ENCODE measurements at places on chromosomes 16 and 17.

GRCh38 chr16:2148714-2149629 lies 547 bp downstream of the RAB26 start:
- DNase-seq, result no peak

GRCh38 chr17:39011907-39012468 lies 44.8 kb upstream of the FBXO47 start:
- DNase-seq, result no peak

- no peak for DNase-seq
These were observed 22.5 kb downstream of the STAT5A start for GRCh38 chr17:42310787-42311215.

GRCh38 chr16:82357237-82357636 lies 187.2 kb upstream of the MPHOSPH6 start:
- DNase-seq, result no peak

GRCh38 chr17:76868176-76868668 lies at the start of gene MGAT5B:
TSS of gene MGAT5B (plus strand) at chr17:76868404. CDS start at chr17:76869030, 626 bp downstream.
- peak; percentile 70 for DNase-seq

DNA sequence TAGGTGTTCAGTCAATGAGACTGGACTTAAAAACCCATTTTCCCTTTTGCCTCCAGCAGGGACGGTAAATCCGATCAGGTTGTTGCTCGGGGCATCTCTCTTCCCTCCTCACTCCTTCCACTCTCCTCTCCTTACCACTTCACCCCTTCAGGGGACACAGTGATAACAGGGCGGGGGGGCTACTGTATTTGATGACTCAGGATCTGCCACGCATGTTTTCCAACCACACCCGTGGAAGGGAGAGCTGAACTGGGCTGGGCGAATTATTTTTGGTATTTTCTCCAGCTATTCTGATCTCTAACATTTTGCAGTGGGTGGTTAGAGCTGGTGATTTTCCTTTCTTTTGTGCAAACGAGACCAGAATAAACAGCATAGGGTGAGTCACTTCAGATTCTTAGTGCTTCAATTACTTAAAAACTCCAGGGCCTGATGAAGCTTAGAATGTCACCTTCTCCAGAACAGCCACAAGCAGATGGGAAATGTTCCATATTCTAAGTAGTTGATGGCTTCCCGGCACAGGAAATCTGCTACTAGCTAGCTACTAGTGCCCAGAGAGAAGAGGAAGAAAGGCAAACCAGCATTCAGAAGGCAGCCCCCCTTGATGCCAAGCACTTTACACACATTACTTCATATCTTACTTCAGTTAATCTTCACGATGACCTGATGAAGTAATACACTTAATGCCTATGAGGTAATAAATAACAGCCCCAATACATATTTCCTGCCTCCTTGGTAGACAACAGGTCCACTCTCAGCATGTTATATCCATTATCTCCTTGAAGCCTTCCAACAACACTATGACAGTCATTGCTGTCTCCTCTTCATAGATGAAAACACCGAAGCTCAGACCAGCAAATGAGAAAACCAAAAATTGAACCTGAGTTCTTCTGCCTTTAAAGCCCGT lies 74.1 kb downstream of the ASIC2 start:
- no peak for DNase-seq

GRCh38 chr16:19113577-19114358 lies at the start of gene ITPRIPL2:
TSS of gene ITPRIPL2 (plus strand) at chr16:19113964. CDS start at chr16:19114462, 498 bp downstream.
- no peak for DNase-seq

DNA sequence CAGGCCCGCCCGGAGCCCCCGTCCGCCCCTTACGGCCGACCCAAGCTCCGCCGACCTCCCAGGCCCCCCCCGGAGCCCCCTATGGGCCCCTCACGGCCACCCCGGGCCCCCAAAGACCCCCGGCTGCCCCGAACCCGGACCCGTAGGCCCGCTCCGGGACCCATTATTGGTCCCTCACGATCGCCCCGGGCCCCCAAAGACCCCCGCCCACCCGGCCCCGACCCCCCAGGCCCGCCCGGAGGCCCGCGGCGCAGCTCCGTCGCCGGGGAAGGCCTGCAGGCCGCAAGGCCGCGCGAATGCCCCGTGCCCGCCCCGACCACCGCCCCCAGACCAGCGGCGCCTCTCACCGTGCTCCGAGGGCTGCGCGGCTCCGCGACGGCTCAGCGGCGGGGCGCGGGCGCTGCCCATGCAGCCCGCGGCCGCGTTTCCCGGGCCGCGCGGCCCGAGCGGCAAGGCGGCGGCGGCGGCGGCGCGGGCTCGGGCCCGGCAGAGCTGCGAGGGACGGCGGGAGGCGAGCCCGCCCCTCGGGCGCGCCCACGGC lies 393 bp downstream of the ANKRD11 start:
- no peak for DNase-seq

- DNase-seq, result no peak
These were observed 584.9 kb downstream of the CDH13 start for GRCh38 chr16:83211711-83212110.

DNA sequence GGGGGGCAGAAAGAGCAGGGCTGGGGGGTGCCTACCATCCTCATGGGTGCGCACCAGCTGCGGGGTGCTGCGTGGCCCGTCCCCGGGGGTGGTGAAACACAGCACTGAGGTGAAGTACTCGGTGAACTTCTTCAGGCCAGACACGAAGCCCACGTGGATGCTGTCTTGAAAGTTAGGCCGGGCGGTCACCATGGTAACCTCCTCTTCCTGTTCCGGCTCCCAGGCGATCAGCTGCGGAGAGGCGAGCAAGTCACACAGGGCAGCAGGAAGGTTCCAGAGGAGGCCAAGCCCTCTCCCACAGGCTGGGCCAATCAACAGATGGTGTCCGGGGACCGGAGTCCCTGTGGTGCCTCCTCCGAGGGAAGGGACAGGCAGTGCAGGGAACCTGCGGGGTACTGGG lies 90.1 kb upstream of the CDC42EP4 start:
- no peak for DNase-seq

DNA sequence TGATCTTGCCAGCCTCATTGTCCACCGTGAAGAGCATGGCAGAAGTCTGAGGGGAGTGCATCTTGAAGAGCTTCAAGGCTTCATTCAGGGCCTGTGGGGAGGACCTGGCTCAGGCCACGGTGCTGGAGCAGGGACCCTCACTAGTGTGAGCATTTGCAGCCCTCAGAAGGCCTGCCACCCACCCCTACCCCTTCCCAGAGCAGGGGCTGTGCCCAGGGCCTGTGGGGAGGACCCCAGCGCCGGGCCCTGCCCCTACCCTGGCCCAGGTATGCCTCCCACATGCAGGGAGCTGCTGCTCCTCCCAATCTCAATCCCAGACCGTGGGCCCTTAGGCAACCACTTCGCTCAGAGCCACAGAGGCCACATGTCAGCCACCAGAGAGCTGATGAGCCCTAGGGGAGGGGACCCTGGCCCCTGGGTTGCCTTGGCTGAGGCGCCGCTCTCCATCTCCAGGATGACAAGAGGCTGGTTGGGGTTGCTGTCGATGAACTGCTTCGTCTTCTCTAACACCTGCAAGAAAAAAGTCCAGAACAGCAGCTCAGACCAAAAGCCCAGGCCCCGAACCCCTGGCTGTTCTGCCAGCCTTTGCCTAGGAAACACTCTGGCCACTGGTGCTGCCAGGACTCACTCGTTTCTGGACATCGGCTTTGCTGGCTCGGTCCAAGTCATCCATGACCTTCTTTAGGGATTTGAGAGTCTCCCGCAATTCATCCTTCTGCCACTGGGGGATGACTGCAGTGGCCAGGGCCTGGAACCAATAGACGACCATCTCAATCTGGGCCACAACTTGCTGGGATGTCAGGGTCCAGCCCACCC lies 1.8 kb upstream of the EXOSC6 start:
- DNase-seq, result peak; percentile 23

DNA sequence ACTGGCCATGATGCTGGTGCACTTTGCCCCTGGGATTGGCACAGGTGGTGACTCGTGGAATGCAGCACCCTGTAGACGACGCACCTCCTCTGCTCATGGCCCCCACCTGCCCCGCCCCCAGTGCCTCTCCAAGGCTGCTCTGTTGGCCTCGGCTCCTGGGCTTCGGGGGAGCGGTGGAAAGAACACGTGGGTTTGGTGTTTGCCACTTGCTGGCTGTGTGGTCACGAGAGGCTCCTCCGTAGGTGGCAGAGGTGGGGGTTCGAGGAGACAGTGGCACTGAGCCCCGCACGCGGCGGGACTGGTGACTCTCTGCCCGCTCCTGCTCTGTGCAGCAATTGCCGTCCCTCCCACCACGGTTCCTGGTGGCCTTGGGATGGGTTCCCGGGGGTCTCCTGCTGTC lies 82.8 kb upstream of the ZNF750 start:
- DNase-seq, result no peak

DNA sequence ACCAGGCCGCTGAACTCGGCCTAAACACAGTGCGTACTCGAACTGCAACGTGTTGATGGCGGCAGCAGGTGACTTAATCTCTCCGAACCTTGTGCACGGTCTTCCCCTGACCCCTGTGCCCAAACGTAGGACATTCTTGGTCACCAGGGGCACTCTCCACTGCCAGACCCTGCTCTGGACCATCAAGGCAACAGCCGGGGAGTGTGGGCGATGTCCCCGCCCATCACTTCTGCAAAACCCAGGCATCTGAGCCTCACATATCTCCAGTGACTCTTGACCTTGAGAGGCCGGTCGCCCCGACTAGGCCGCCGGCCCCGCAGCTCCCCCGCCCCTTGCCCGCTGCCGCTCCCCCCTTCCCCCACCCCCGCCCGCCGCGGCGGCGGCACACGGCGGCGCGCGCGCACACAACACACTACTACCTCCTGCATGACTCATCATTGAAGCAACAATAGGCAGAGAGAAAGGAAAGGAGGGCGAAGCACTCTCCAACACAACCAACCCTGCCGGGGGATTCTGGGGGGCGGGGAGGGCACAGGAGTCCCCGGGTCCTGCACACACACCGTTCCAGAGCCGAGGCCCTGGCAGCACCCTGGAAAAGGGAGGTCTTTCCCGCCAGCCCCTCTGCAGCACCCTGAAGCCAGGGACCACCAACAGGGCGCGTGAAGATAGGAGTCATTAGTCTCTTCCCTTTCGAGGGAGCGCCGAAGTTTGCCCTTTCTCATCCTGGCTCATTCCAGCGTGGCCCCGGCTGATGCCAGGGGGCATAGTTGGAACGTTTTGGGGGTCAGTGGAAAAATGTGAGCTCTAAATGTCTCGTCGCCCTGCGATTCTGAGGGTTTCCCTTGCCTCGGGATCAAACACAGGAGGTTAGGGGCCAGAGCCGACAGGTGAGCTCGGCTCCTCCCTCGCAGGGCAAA lies 1.9 kb downstream of the MNT start:
- DNase-seq, result peak; percentile 61

- no peak for DNase-seq
These were observed 2.0 kb upstream of the LPO start for GRCh38 chr17:58236394-58236793.

DNA sequence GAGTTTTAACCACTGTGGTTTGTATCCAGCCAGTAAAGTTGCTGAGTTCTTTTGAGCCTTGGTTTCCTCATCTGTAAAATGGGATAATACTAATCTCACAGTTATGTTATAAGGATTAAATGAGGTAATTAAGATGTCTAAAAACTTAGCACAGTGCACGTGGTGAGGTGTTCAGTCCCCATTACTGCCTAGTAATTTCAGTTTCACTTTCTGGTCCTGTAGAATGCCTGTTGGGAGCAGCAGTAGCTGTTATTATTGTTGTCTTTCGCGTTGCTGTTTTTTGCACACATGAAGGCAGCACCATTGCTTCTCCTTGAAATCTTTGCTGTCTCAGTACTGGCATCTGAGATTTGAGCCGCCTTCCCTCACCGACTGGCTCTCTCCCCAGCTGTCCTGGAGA lies 182.4 kb downstream of the DNAH9 start:
- DNase-seq, result no peak

DNA sequence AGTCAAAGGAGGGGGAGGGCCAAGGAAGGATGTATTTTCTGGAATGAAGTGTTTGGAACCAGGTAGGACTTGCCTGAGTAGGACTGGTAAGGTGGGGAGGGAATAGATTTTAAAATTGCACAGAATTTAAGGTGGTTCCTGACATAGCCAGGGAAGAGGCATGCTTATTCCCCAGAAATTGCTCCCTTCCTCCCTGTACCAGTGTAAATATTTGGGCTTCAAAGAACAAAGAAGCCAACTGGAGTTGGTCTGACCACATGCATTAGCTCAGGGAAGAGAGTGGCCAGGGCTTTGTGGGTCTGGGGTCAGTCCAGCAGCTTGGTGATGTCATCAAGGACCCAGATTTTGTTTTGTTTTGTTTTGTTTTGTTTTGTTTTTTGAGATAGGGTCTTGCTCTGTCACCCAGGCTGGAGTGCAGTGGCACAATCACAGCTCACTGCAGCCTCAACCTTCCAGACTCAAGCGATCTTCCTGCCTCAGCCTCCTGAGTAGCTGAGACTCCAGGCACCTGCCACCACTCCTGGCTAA lies 9.3 kb upstream of the MRTFB start:
- DNase-seq, result no peak

GRCh38 chr17:16304830-16305229 lies 48.4 kb downstream of the CENPV start:
- no peak for DNase-seq

DNA sequence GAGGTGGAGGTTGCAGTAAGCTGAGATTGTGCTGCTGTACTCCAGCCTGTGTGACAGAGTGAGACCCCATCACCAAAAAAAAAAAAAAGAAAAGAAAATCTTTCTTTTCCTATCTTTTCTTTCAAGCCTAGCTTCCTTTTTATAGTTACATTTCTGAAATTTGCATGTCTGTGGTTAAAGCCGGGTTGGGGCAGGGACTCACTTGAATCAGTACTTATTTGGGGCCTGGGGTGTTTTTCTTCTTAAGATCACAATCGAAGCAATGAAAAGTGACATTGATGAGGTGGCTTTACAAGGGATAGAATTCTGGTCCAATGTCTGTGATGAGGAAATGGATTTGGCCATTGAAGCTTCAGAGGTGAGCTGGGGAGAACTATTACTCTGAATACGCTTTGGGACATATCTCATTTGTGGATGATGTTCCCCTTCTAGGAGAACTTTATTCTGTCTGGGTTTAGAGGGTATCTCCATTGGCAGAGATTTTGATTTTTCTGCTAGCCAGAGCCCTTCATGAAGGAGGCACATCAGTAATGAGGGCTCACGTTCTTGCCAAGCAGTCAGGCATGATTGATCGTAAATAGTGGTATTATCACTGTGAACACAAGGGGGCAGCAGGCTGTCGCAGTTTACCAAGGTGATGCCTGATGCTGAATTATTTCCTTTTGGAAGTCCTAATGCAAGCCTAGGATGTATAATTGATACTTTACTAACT lies 14.3 kb downstream of the KPNB1 start:
- DNase-seq, result peak; percentile 62

- DNase-seq, result peak; percentile 27
These were observed 268.0 kb upstream of the TNRC6C start for GRCh38 chr17:77690271-77691161.
